ENCODE measurements at places on chromosomes 7 and 10.

GRCh38 chr7:33504266-33504665 lies 374.9 kb downstream of the BBS9 start:
- DNase-seq = no peak

DNA sequence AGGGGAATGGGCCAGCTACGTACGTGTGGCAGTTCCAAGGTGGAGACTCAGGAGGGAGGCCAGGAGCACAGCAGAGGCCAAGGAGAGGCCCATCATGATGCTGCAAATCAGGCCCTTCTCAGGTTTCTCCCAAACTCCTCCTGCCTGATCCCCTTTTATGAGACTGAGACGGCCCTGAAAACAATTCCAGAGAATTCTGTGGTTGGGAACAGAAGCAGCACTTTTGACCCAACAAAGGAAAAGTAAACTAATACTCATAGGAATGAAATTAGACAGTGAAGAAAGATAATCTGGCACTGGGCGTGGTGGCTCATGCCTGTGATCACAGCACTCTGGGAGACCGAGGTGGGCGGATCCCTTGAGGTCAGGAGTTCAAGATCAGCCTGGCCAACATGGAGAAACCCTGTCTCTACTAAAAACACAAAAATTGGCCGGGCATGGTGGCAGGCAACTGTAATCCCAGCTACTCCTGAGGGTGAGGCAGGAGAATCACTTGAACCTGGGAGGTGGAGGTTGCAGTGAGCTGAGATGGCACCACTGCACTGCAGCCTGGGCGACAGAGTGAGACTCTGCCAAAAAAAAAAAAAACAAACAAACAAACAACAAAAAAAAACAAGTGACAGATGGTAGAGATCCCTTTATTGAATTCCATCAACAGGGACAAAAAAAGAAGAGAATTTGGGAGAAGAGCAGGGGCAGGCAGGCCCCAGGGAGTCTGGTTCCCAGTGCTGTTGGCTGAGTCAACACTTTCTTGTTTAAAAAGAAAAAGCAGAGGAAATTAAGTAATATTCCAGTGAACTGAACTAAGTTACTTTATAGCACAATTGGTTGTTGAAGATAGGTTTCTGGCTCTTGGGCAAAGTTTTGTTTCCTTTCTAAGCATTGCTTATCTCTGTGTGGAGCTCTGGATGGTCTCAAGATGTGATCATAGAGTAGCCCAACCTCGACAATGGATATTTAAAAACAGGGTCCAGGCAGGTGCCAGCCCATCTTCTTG lies at the start of gene CCL26:
Gene CCL26 (minus strand): TSS at position 131 of the 997 bp plus-strand sequence. CDS start 35 bp downstream, at position 96.
- DNase-seq = no peak

GRCh38 chr7:16708511-16708910 lies 45.0 kb upstream of the TSPAN13 start:
- DNase-seq = no peak

DNA sequence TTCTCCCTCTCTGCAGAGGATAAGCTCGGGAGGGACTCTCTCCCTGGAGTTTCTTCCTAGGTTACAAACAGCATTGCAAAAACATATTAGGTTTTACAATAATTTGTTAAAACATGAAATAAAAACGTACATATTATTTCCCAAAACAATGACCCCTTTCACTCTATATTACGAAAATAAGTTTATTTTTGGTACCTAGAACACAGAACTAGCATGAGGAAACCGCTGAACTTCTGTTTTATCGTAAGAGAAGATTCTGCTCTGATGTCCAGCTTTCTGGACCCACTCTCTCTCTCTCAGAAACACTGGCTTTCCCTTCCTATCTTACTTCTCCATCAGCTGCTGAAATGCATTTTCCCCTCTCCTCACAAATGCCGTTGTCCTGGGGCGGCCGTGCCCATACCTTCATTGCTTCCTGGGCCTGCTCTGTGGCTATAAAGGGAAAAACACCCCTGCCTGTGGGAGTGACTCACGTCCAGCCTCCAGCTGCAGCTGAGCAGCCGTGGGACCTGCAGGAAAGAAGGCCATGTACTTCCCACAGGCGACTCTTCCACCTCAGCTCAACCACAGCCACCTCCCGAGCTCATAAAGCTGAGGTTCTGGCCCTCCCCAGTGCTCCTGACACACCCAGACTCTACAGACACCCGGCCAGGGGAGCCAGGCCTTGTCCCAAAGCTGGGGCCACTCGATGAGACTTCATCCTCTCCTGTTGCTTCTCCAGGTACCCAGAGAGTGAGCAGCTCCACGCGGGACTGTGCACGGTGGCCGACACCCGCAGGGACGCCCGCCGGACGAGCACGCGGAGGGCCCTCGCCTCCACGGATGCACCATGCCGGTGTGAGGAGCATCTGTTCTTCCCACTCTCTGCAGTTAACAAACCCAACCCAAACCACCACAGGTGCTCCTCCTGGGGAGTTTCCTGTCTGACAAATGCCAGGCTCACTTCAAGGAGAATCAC lies 3.1 kb downstream of the GPER1 start:
- no peak for DNase-seq

- no peak for DNase-seq
Observed at GRCh38 chr7:495761-496321, 23.8 kb downstream of the PDGFA start.

- no peak for DNase-seq
Observed at GRCh38 chr7:997404-998395, 14.7 kb downstream of the CYP2W1 start.

- DNase-seq = no peak
Observed at GRCh38 chr10:88875081-88875480, 5.0 kb upstream of the STAMBPL1 start.

- DNase-seq = no peak
Observed at GRCh38 chr7:45584261-45585210, 10.4 kb downstream of the ADCY1 start.

GRCh38 chr10:554182-554848 lies 135.2 kb downstream of the DIP2C start:
- no peak for DNase-seq

GRCh38 chr10:129843131-129843541 lies 120.9 kb downstream of the EBF3 start:
- no peak for DNase-seq

DNA sequence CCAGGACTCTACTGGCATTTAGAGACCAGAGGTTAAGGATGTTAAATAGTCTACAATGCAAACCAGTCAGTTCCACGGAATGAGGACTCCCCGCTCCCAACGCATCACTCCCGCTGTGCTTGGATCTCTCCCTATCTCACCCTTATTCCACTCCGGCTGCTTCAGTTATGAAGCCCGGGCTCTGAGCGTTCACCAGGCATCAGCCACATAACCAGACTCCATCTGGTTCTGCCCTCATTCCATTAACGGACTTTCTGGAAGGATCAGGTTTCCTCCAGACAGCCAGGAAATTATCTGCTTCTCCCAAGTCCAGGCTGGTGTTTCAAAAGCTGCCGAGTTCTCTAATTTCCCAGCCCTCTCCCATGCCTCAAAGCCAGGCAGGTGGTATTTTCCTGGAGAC lies 499.3 kb downstream of the GLRX3 start:
- no peak for DNase-seq

DNA sequence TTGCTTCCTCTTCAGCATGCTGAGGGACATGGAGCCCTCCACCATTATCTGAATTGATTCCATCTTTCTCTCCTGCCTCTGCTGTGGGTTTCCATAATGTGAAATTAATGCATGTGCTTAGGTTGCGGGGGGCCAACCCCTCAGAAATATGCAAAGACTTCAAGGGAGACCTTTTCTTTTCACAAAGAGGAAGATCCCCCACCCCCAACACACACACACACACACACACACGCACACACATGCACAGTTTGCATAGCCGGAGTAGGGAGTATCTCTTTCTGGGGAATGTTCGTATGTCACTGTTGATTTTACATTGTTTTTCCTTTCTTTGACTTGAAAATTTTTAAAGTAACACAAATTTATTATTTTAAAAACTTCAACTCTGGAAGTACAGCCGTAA lies 193.5 kb downstream of the MGMT start:
- DNase-seq = no peak

DNA sequence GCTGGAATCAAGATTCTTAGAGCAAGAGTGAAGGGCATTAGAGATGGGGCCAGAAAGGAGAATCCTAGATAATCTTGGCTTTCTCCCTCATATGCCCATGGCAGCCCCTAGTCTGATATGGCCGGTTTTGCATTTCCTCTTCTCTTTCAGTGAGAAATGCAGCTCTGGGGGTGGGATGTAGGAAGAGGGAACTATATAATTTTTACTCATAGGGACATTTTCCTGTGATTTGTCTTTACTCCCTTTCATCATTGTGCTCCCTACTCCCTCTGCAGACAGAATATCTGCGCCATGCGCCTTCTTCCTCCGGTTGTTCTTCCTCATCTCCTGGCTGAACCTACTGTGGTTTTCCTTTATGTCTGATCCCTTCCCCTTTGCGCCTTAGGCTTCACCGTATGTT lies 16.8 kb upstream of the CHCHD1 start:
- no peak for DNase-seq

- DNase-seq = no peak
Observed at GRCh38 chr7:77320137-77320536, 96.0 kb downstream of the GSAP start.

DNA sequence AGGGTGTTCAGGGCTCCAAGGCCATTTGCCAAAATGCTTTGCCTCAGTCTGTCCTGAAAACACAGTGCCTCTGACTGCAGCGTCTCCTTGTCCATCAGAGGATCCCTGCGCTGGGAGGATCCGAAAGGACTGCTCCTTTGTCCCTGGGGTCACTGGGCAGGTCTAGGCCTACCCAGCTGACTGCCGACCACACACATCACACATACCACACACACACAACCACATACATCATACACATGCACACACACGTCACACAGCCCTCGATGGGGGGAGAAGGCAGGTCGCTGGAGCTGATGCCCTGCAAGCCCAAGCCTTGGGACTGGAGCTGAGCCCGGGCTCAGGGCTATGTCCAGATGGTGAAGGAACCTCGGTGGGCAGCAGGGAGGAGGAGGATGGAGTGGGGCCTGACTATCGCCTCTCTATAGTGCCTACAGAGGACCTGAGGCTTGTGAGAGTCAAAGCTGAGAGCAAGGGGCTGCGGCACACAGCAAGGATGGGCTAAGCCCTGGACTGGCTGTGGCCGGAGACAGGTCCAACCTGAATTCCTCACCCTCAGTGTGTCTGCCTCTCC lies 29.1 kb downstream of the GPRIN2 start:
- no peak for DNase-seq

DNA sequence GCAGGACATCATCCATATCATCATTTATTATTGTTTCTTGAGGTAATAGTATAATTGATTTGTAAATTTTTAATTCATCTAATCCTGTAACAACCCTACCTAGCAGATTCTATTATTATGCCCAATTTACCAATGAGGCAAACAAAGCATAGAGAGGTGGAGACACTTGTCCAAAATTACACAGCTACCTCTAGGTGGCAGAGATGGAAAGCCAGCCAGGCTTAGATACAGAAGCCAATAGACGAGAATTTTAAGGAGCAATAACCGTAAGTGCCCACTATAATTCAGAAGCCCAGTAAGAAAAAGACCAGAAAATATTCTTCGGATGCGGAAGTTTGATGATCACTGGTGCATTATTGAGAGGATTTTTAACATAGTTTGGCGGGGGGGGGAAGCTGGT lies 54.0 kb downstream of the ANK3 start:
- DNase-seq = no peak

- no peak for DNase-seq
Observed at GRCh38 chr10:50576245-50576815, 47.4 kb downstream of the SGMS1 start.

GRCh38 chr7:120539321-120539720 lies 266.3 kb downstream of the KCND2 start:
- DNase-seq = no peak

- no peak for DNase-seq
Observed at GRCh38 chr7:158395780-158396278, 191.8 kb downstream of the PTPRN2 start.

- DNase-seq = no peak
Observed at GRCh38 chr7:130418306-130418705, 22.5 kb downstream of the CEP41 start.

DNA sequence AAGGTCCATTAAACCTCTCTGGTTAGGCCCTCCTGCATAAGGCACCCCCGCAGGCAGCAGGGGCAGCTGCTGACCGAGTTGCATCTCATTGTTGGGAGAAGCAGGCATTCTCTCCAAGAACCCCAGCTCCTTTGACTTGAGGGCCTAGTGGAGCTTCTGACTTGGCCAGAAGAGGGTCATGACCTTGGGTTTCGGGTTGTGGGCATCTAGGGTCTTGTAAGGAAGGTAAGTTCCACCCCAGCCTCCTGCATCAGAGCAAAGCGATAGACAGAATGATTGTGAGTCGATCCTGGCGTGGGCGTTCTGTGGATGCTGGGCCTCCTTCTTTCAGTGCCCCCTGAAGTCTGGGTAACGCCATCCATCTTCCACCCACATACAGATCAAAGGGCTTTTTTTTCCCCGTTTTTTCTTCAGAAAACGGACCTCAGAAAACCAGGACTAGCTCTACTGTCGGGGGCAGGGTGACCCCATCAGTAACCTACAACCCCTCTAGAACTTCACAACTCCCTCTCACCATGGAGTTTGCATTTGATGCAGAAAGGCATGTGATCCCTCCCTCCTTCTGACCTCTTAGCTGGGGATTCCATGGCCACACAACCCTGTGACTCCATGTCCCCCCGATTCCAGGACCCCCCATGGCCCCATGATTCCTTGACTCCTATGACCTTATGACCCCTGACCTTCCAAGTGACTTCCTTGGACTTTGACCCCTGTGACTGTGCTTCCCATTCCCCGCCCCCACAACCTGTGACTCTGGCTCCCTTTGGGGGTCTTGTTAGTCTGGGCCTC lies 3.0 kb downstream of the SEMA4G start:
- DNase-seq = no peak

DNA sequence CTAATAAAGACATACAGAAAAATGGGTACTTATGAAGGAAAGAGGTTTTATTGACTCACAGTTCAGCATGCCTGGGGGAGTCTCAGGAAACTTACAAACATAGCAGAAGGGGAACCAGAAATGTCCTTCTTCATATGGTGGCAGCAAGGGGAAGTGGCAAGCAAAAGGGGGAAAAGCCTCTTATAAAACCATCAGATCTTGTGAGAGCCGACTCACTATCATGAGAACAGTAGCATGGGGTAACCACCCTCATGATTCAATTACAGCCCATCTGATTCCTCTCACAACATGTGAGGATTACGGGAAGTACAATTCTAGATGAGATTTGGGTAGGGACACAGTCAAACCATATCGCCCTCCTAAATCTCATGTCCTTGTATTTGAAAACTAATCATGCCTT lies 1305.4 kb upstream of the SORCS1 start:
- DNase-seq = no peak

DNA sequence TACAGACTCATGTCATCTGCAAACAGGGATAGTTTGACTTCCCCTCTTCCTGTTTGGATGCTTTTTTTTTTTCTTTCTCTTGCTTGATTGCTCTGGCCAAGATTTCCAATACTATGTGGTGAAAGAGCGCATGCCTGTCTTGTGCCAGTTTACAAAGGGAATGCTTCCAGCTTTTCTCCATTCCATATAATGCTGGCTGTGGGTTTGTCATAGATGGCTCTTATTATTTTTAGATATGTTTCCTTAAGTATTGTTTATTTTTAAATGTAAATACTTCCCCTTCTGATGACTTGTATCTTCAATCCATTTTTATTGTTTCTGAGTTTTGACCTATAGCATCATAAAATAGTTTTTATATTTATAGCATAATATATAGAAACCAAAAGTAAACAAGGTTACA lies 17.9 kb downstream of the FAM237B start:
- DNase-seq = no peak

Measured in CD4-positive, alpha-beta T cell treated with Interleukin-4 for 4 hours (primary cell).